B cell (primary cell): ENCODE measurements at places on chromosomes 12 and 14.

DNA sequence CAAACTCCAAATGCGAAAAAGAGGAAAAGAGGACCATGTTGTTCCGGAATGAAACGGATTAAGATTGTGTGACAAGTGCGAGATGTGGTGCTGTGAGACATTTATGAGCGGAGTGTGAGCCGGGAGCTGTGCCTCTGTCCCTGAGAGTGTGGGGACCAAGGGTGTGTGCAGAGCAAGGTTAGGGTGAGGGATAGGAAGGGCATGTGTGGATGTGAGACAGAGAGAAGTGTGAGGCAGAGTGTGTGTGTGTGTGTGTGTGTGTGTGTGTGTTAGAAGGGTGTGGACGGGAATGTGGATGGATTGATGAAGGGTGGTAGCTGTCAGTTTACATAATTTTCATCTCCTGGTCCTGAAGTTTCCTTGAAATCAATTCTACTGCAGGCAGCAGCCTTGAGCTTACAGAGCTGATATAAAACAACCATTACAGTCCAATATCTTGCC lies 4.3 kb upstream of the OTX2 start:
- DNase-seq, result no peak

GRCh38 chr14:89382901-89383845 lies 33.9 kb downstream of the FOXN3 start:
- DNase-seq, result no peak

- DNase-seq, result no peak
Measured at GRCh38 chr14:63725786-63726460, 1.9 kb downstream of the SGPP1 start.

DNA sequence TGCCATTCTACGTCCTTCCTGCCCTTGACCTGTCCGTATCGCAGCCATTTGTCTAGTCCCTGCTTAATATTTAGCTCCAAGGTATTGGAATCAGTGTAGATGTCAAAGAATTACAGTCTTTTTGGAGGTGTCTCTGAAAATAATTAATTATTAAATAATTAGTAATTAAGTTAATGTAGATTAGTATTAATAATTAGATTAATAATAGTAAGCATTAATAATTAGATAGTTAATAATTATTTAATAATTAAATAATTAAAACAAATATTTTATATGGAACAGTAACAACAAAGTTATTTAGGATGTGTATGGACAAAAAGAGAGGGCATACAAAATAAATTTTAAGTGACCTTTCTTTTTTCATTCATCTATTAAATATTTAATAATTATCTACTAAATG lies 639.6 kb downstream of the AACS start:
- DNase-seq, result no peak

- DNase-seq, result no peak
Measured at GRCh38 chr14:23869078-23869719, 84.4 kb upstream of the DHRS4 start.

- no peak for DNase-seq
Measured at GRCh38 chr14:84826294-84826693, 703.6 kb upstream of the FLRT2 start.
